ENCODE measurements at places on chromosomes 5 and 9. TPM values are rescaled to one million over a fixed set of nuclear protein-coding genes. Genes with fewer than 3 reads are reported as not detected.

GRCh38 chr9:90038763-90039162, 434.0 kb downstream of the GADD45G start:
- no peak for DNase-seq

DNA sequence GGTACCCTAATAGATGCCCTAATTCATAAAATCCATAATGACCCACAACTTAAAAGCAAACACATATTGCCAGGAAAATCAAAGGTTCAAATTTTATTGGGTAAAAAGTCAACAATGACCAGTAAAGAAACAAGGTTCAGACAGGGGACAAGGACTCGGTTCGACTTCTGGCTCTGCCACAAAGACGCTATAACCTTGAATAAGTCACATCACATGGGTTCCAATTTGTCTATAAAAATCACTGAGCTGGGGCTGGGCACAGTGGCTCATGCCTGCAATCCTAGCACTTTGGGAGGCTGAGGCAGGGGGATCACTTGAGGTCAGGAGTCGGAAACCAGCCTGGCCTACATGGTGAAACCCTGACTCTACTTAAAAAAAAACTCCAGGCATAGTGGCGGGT, 80.5 kb downstream of the SERINC5 start:
- no peak for DNase-seq

The KLF4 gene
- total RNA-seq: 0.88 TPM

DNA sequence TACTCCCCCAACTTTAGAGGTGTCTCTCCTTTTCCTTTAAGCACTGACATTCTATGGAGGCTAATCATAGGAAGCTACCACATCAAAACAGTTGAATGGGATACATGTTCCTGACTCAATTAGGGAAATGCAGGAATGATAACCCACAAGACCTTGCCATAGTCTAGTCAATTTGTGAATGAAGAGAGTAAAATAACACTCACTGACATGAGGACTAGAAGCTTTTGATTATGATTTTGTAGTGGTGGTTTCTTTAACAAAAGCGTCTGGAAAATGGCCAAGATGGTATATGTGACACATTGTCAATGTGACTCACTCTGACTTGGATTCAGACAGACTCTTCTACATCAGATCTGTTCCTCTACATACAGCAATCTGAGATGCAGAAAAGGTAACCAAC, 13.7 kb upstream of the PRELID2 start:
- DNase-seq: no peak

DNA sequence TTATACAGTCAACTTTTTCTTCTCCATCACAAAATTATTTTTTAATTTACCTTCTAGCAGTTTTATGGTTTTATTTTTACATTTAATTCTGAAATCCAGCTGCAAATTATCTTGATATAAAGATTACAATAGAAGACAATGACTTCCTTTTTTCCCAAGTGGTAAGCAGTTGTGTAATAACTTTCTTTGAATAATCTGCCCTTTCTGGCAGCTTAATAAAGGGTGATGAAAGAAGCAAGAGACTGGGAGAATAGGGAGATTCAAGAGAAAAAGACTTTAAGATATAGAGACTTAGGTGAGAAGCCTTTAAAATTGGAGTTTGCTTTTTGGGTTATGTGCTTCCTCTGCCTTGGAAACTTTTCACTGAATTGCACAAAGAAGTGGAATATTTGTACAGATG, 100.4 kb upstream of the FREM1 start:
- no peak for DNase-seq

GRCh38 chr9:88923653-88924288, 67.5 kb upstream of the S1PR3 start:
- peak; percentile 50 for DNase-seq

The QRFP gene
- total RNA-seq: not detected

- DNase-seq: peak; percentile 81
Measured at GRCh38 chr5:110086658-110087388, 397.1 kb downstream of the MAN2A1 start.

GRCh38 chr5:38360323-38361061, 102.1 kb downstream of the EGFLAM start:
- no peak for DNase-seq

GRCh38 chr9:137762414-137763061, 115.0 kb upstream of the CACNA1B start:
- DNase-seq: no peak

- DNase-seq: no peak
Measured at GRCh38 chr5:58544195-58544594, 38.7 kb upstream of the RAB3C start.

The ANKRD20A1 gene
- not detected for total RNA-seq

DNA sequence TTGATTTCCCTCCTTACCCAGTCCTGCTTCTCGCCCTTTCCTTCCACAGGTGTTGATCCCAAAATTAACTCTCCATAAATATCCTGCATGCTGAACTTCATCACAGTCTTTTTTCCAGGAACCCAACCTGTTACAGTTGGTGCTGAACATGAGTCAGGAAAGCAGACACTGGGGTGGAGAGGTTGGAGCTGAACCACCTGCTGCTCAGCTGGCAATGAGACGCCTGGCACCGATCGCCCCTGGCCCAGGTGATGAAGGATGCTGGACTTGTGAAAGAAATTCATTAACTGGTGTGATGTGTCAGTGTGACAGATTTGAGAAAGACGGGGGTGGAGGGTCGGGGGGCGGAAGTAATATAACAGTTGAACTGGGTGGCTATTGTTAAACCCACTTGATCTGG, 30.6 kb downstream of the CPLX2 start:
- no peak for DNase-seq

GRCh38 chr5:107739661-107740060, 68.9 kb upstream of the EFNA5 start:
- DNase-seq: no peak

The CCL27 gene
- total RNA-seq: 0.23 TPM

DNA sequence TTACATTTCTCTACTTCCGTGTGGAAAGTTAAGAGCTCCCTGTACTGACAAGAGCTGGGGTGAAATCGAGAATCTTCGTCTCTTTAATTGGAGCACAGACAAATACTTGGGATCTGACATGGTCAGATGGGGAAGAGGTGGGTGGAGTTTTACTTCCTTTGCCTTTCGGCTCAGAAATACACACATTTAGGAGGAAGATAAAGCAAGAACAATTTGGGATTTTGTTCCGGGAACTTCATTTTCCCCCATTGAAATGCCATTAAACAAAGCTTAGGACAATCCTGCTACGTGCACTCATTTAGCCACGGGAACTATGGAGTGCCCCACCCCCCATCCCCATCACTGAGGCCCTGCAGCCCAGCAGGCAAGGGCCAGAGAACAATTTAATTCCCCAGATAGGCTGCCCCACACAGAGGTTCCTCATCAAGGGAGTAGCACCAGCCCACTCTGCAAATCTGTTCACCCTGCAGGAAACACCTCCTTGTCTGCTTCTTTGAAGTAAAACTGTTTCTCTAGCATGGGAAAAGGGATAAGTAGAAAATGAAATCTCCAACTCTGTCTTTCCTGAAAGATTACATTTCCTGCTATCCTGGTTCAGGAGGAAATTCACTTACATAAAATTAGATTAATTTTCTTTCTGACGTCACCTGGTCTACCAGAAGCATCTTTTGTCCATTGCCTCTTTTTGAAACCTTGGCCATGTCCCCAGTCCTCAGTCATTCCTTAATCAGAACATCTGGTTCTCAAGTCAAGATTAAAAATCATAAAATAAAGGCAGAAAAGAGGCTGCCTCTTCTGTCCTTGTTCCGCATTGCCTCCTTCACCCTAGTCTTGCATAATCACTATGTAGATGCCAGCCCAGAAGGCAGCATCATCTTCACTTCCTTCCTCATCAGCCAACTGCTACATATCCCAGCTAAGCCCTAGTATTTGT, 206.4 kb downstream of the ENC1 start:
- DNase-seq: no peak

DNA sequence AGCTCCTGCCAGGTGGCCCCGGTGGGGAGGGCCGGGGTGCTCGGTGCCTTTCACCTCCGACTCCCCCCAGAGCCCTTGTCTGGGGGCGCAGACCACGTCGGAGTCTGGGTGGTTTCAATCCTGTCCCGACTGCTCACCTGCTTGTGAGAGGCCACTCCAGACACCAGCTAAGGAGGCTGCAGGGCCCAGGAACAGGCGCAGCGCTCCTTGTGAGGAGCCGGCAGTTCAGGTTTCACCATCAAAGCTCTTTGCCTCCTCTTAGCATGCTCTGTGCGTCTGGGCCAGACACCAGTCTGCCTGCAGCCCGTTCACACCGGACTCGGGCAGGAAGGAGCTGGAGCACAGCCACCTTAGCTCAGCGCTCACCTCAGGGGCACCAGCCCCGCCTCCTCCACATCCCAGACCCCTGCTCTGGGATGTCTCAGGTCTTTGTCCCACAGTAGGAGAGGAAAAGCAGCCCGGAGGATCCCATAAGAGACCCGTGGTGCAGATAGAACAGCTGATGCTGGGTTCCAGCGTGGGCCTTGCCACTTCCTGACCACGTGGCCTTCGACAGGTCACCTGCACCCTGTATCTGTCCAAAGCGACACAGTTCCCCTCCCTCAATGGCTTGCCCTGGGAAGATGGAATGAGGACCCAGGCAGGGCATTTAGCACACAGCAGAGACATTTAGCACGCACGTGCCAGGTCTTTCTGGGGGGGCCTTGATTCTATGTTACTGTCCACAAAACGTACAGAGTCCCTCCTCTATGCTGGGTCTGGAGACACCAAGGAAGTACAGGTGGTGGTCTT, 106.2 kb upstream of the LMX1B start:
- DNase-seq: no peak

- no peak for DNase-seq
Measured at GRCh38 chr5:63961125-63961597, 1.1 kb downstream of the HTR1A start.

DNA sequence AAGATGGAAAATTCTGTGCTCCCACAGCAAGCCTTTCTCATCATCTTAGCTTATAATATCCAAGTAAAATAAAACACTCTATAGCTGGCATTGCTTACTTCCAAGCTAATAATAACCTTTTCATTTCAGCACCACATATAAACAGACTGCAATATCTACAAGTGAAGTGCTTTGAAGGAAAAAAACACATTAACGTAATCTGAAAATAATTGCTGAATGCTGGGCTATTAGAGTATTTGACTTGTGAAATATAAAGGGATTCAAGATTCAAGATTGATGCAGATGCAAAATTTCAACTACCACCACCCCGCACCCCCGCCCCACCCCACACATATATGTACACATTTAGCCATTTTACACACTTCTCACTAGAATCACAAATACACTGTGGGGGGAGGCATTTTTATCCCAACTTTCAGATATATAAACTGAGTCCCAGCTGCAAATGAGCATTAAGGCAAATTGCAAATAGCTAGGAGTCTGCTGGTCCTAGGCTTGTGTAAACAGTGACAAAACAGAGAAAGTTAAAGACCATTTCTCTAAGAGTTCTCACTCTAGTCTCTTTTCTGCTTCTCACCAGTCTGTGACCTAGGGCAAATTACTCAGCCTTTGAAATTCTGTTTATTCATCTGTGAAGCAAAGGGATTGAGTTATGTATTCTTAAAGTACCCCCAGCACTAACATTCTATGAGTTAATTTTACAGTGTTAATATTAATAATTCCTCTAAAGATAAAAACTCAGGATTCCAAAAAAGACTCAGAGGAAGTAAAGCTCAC, 489.4 kb downstream of the PRELID2 start:
- no peak for DNase-seq

DNA sequence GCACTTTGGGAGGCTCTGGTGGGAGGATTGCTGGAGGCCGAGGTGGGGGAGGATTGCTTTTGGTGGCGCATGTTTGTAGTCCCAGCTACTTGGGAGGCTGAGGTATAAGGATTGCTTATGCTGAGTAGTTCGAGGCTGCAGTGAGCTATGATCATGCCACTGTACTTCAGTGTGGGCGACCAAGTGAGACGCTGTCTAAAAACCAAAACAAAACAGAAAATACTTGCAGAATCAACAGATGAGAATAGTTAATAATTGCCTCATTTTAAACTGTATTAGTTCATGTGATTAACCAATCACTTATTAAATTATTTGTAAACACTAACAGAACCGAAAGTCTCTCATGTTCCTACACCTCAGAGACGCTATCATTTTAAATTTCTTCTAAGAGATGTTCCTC, 118.1 kb downstream of the CCDC171 start:
- no peak for DNase-seq

The GPR150 gene
- 0.37 TPM for total RNA-seq
